Motor neuron (in vitro differentiated cells): ENCODE measurements at places on chromosomes 2 and 18.

GRCh38 chr2:146068051-146068450, 1548.1 kb upstream of the ZEB2 start:
- no peak for ATAC-seq

DNA sequence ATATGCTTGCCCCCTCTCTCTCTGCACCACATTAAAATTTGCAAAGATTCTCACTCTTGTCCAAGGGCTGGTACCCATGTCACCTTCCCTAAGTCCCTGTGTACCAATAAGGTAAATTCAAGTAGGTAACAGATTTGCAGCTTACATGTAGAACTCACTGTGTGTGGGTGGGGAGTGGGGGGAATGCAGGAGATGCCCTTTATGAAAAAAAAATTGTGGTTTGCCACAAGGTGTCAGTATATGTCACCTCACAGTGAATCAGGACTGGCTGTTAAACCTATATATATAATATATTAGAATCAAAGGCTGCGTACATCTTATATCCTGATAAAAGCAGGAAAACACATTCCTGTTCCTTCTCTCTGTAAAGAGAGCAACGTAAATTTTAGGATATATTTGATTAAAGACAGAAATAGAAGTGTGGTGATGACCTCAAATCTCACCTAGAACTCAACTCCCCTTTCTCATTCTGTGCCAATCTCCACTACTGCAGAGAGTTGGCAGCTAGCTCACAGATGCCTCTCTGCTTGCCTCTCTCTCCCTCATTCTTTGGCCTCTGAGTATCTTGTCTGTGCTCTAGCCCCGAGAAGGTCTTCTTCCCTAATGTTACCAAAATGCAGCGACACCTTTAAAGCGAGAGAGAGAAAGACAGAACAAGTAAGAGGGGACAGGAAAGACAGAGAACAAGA, 536 bp downstream of the XDH start:
- no peak for ATAC-seq

DNA sequence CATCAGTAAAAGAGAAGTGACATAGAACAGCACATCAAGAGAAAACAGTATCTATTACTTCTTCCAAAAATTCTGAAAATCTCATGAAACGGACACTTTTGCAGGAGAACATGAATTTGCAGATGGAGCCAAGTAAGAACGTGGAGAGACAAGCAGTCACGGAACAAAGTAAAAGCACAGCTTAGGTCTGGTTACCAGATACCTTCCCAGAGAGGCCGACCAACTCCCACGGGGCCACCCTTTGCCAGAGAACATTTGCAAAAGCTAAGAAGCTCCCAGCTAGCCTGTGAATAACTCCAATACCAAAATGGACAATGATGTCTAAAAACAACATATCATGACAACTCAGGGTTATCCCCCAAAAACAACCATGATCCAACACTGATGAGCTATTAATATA, 38.9 kb downstream of the THAP4 start:
- no peak for ATAC-seq

GRCh38 chr2:225462417-225462816, 62.9 kb downstream of the NYAP2 start:
- peak; percentile 48 for ATAC-seq

DNA sequence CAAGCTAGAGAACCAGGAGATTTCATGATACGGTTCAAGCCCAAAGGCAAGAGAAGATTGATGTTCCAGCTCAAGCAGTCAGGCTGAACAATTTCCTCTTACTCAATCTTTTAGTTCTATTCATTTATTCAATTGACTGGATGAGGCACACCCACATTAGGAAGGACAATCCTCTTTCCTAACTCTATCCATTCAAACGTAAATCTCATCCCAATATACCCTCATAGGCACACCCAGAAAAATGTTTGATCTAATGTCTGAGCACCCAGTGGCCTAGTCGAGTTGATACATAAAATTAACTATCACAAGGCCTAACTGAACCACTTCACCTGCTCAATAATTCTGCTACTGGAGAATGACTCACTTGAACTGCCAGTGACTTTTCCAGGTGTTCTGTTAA, 180.7 kb downstream of the RAD51AP2 start:
- ATAC-seq = no peak

GRCh38 chr2:8549273-8549922, 132.5 kb upstream of the ID2 start:
- no peak for ATAC-seq

DNA sequence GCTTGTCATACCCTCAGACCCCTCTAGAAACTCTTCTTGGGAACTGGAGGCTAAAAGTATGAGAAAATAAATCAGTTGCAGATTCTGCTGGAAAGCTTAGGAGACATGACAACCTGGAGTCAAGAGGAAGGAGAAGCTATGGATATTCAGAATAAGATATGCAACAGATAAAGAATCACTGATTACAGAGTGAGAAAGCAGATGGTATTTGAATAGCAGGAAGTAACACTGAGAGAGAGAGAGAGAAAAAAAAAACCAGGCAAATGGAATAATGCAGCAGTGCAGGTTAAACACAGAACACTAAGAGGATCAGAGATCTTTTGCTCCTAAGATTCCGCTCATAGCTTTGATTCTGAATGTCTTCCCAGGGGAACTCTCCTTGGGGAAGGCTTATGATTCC, 1284.1 kb upstream of the NXPH2 start:
- ATAC-seq = no peak
